ENCODE measurements at places on chromosomes 7 and 10. TPM values are rescaled to one million over a fixed set of nuclear protein-coding genes. Genes with fewer than 3 reads are reported as not detected.
A peak's percentile ranks its signal among the peaks of the same experiment; 100 is the strongest.

GRCh38 chr7:33873518-33873917 is 31.8 kb upstream of the BMPER start:
- no peak for DNase-seq

DNA sequence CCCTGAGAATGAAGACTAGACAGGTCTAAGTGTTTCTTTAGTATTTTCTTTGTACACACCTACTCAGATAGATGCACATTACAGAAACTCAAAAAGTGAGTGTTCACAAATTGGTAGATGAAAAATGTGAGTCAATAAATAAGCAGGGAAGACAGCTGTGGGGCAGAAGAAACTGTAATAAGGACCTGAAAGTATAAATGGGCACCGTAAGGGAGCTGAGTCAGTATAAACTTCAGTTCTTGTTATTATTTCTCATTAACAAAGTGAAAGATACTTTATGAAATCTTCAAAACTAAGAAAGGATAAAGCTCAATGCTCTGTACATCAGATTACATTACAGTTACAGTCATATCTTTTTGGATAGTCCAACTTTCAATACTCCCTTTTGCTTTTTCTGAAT is 2.5 kb downstream of the MTPN start:
- no peak for DNase-seq

- DNase-seq = no peak
Observed at GRCh38 chr7:26170663-26171062, 18.7 kb downstream of the NFE2L3 start.

GRCh38 chr7:142711746-142712616 is 37.3 kb upstream of the PRSS1 start:
- peak; percentile 41 for DNase-seq

- no peak for DNase-seq
Observed at GRCh38 chr10:120641695-120642094, 184.7 kb downstream of the PLPP4 start.

PTF1A gene
- not detected for total RNA-seq

ATOH7 gene
- not detected for total RNA-seq
